ENCODE measurements at places on chromosomes 16 and 17.

DNA sequence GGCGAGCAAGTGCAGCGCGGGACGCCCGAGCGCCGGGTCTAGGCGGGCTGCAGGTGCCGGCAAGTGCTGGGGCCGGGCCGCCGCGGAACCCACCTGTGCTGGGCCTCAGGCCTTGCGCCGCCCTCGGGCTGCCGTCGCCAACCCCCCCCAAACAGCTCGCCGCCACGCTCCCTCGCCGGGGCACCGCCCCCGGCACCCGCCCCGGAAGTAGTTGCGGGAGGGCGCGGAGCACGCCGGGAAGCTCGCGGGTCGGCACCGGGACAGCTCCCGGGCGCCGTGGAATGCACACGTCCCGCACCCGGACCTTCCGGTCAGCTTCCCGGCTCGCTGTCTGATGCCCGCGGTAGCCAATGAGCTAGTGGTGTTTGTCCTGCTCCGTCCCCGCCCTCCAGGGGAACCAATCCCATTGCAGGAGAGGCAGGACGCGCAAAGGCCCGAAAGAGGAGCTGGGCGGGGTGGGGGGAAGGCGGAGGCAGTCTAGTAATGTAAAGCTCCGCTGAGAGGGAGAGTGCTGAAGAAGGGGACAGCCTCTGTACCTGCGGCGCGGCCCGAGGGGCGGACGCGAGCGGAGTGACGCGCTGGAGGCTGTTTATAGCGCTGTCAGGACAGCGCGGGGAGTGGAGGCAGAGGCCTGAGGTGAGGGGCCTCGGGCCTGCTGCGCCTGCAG, at the start of the genes ANKS3 and DNAAF8:
ANKS3 (minus strand) TSS at position 209 of the 667 bp plus-strand sequence. CDS start 4,122 bp downstream, outside the sequence.
DNAAF8 (plus strand) TSS at position 475 of the 667 bp plus-strand sequence. CDS start 1,978 bp downstream, outside the sequence.
- DNase-seq: peak; percentile 96

- no peak for DNase-seq
Observed at GRCh38 chr16:67181346-67181745, 2.4 kb downstream of the MATCAP1 start.

DNA sequence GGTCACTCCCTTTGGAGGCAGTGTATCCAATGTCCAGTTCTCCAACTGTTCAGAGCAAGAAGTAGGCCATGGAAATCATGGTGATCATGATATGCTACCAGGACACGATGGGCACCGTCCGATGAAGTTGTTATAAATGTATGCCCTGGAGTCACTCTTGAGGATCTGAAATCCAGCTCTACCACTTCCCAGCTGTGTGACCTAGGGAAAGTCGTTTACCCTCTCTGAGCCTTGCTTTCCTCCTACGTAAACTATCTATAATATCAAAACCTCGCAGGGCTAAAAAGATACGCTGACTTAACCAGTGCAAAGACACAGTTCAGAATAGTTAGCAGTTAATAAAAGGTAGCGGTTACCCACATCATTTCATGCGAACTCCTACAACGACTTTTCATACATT, 194.2 kb downstream of the XYLT1 start:
- DNase-seq: no peak

GRCh38 chr17:72173499-72174116, 52.8 kb downstream of the SOX9 start:
- no peak for DNase-seq

DNA sequence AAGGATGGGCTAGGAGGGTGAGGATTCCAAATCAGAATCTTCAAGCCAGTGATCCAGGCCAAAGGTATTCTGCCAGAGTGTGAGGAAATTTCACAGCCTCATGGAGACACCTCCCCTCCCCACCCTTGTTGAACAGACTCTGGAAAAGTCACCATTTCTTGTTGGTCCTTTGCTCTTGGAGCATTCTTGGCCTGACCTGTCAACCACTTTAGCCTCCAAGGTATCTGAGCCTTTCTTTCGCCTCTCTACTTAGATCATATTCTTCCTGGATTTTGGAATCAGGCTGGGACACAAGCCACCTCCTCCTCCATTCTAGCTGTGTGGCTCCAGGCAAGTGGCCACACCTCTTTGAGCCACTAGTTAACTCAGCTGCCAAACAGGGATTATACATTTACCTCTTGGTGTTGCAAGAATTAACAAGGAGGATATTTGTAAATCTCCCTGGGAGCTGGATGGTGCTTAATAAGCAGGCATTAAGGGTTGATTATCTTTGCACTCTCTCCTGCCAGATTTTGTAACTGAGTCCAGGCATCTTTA, 193.5 kb downstream of the WWOX start:
- no peak for DNase-seq

DNA sequence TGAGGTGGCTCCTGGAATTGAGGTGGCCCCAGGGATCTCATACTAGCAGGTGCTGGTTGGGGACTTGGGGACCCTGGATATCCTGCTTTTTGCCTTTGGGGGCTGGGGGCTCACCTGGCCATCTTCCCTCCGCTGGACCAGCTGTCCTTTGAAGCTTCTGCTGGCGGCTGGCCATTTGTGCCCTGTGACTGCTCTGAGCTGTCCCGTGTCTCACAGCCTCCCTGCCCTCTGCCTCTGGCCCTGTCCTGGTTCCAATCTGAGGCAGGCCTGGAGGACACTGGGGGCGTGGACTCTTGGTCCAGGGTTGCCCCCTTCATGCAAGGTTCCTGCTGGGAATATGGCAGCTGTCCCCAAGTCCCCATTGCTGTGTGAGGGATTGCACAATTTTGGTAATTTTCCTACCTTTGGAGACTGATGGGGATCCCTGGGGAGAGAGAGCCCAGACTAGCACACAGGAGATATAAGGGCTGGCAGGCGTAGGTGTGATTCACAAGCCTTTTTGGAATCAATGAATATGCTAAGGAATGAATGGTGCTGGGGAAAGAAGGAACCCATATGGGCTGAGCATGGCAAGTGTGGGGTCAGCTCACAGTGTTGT, 19.2 kb downstream of the ADCY7 start:
- DNase-seq: no peak

DNA sequence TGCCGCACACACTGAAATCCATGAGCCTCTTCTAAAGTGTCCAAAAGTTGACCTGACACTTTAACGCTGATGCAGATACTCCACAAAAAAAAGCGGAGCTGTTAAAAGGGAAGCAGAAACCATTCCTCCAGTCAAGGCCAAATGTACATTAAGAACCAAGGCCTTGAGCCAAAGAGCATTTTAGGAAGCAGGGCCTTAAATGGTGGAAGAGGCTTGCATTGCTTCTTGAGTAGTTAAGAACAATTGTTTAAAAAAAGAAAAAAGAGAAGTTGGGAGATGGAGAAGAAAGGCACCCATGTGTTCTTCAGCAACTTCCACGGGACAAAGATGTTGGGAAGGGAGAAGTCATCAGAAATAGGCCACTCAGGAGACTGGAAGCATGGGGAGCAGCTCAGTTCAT, 6.3 kb downstream of the ZFHX3 start:
- DNase-seq: no peak

- DNase-seq: no peak
Observed at GRCh38 chr17:74274709-74275340, 791 bp downstream of the DNAI2 start.

DNA sequence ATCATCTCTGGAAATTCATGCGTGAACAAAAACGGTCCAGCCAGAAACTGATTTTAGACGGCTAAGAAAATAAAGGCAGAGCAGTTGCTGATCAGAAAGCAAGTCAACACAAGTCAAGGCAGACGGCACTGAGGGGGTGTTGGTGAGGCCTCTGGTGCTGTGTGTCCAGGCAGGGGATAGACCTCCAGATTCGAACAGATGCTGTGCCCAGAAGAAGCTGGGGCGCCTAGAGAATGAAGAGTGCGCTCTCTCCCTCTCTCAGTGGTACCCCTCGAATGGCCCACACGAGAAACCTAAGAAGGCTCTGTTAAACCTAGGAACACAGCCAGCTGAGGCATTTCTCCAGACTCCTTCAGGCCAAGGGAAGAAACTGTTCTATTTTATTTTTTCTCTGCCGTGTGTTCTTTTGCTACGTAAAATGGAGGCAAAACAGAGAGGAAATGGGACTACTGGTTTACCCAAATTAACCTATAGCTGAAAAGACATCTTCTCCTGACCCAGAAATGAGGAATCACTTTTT, 178.3 kb downstream of the PMP22 start:
- peak; percentile 21 for DNase-seq

DNA sequence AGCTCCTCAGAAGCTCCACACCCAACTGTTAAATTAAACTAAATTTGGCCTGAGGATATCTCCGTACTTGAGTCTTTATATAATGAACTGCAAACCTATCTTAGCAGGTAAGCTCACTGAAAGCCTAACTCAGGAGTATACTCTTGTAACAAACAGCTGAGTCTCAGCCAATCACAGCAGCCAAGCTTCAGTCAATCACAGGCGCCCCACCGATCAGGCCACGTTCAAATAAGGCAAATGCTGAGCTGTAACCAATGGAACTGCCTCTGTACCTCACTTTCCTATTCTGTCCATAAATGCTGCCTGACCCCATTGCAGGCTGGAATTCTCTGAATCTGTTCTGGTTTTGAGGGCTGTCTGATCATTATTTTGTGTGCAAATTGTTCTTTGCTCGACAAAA, 93.0 kb upstream of the CES5A start:
- DNase-seq: no peak

DNA sequence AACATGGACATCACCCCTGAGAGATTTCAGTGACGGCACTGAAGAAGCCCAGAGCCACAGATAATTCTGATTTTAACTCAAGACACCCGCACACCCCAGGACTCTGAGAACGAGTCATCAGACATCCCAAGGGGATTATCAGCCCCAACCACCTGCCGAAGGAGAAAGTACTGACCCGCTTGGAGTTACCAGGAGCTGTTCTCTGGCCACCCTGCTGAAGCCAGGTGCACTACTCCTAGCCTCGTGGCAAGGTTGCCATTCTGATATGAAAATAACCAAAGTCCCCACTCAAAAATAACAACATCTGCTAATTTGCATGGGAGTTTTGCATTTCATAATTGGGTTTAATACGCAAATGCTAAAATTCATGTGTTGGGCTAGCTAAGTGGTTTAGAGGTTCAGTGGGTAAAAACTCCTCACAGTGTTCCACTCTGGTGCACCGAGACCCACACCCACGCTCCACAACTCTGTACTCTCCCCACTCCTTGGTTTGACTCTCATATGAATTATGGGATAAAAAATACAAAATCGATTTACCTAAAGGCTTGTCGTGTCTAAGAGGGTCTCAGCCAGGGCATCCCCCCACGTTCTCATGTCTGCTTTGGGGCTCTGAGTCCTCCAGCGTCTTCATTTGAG, 143.0 kb upstream of the NOL11 start:
- DNase-seq: no peak

DNA sequence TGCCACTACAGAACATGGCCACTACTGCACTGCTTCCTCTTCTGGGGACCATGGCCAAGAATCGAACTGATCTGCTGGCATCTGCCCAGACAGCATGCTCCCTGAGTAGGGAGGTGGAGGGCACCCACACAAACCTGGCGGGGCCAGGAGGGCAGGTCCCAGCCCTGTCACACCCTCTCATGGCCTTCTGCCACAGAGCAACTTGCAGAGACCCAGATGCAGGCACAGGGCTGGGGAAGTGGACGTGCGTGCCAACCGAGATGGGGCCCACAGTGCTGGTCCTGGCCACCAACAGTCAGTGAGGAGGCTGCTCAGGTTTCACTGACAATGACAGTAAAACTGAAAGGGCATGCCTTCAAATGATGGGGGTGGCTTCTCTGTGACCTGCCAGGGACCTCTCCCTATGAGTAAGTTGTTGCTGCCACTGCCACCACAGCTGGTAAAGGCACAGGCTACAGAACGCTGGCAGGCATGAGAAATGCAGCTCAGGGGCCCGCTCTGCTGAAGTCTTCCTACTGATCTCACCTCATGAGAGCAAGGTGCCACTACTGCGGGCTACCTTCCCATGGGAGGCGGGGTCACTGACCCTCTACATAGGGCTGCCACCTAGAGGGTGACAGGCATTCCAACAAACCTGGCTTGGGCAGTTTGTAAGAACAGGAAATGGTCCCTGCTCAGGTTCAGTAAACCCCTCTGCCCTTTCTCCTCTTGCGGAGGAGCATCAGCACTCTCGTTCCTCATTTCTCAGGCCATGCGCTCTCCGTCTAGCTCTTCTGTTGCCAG, 15.5 kb downstream of the HIC1 start:
- DNase-seq: no peak

DNA sequence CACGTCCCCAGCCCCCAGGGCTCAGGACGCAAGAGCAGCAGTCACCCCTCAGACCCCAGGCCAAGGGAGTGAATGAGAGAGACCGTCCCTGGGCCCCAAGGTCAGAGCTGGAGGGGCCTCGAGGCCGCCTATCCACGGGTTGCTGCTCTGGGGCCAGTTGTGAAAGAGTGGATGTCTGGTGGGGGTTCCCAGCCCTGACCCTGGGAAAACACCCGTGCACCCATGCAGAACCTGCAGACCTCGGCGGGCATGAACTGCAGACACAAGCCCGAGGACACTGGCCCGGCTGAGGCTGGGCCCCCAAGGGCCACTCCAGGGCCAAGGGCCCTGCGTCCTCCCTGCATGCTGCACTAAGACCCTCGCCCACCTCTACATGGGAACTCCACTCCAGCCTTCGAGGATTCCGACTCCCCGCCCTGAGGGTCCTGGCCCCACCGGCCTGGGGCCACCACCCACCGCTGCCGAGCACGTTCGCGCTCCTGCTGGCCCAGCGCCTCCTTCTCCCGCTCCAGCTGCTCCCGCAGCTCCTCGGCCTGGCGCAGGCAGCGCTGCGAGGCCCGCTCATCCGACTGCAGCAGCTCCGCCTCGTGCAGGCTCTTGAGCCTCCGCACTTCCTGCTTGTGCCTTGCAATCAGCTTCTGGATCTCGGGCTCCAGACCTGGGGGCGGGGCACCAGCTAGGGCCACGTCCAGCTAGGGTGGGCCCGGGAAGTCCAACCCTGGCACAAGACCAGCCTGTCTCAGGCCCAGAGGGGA, 27.6 kb upstream of the AATK start:
- no peak for DNase-seq

DNA sequence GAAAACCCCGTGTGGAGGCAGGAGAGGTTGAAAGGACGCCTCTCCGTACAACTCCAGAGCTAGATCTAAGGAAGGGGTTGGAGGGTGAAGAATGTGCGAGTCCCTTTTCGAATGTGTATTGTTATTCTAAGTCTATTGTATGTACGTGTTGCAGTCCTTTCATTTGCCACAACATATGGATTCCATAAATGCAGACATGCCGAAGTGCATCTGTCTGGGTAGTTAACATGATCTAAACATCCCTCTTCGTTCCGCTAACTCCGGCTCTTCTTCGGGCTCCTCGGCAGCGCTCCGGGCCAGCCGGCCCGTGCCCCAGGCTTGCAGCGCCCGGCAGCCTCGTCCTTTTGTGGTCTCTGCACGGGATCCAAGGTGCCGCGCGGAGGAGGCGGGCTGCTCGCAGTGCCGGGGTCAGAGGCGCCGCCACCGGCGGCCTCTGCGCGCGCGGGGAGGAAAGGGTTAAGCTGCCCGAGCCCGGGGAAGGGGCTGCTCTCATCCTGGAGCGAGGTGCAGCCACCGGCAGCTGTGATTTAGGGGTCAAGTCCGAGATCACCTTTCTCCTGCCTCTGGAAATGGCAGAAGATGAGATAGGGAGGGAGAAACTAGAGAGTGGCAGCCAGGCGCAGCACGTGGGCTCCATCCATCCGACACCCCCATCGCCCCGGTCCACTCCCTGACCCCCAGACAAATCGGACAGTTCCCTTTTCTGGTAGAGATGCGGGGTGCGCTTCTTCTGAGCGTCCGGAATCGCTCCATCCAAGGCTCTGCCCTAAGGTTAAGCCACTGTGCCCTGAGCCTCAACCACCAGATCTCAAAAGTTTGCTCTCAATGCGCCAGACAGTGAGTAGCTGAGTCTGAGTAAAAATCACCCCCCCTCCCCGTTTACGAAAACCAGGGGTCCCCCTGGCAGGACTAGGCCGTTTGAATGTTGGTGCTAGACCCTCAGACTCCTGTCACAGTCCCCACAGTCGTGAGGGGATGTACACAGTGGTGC, 15.1 kb upstream of the ZFHX3 start:
- peak; percentile 80 for DNase-seq

- no peak for DNase-seq
Observed at GRCh38 chr16:81868057-81868748, 89.1 kb downstream of the PLCG2 start.

All from eye (tissue), 1 donor.